Tibial artery (tissue), 4 donors: ENCODE measurements at places on chromosomes 1 and 21.
A peak's percentile ranks its signal among the peaks of the same experiment; 100 is the strongest.

DNA sequence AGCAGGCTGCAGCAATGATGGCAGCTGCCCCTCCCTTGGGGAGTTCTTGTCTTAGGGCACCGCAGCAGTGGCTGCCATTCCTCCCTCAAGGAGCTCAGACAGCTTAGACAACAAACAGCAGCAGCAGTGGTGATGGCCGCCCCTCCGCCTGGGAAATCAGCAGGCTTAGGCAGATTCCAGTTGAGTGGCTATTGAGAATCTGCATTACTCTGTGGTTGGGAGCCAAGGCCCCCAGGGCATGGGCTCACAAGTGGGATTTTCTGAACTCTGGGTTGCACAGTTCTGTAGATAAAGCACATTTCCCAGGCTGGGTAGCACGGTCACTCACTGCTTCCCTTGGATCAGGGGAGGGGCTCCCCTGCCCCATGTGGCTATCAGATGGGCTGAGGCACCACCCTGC lies 1280.7 kb upstream of the TMPRSS15 start:
- no peak for DNase-seq
- H3K36me3 ChIP-seq = no peaks in the 10 kb centered on the region
- no peaks in the 10 kb centered on the region for H3K27me3 ChIP-seq
- no peak overlapping the region for H3K27ac ChIP-seq
- H3K4me1 ChIP-seq = no peaks in the 10 kb centered on the region

- H3K4me3 ChIP-seq = no peak overlapping the region
- H3K27me3 ChIP-seq = no peaks in the 10 kb centered on the region
- peak; percentile 67 for DNase-seq
- no peak overlapping the region for H3K27ac ChIP-seq
- H3K36me3 ChIP-seq = no peaks in the 10 kb centered on the region
Observed at GRCh38 chr1:231629132-231629531, 2.5 kb downstream of the DISC1 start.

DNA sequence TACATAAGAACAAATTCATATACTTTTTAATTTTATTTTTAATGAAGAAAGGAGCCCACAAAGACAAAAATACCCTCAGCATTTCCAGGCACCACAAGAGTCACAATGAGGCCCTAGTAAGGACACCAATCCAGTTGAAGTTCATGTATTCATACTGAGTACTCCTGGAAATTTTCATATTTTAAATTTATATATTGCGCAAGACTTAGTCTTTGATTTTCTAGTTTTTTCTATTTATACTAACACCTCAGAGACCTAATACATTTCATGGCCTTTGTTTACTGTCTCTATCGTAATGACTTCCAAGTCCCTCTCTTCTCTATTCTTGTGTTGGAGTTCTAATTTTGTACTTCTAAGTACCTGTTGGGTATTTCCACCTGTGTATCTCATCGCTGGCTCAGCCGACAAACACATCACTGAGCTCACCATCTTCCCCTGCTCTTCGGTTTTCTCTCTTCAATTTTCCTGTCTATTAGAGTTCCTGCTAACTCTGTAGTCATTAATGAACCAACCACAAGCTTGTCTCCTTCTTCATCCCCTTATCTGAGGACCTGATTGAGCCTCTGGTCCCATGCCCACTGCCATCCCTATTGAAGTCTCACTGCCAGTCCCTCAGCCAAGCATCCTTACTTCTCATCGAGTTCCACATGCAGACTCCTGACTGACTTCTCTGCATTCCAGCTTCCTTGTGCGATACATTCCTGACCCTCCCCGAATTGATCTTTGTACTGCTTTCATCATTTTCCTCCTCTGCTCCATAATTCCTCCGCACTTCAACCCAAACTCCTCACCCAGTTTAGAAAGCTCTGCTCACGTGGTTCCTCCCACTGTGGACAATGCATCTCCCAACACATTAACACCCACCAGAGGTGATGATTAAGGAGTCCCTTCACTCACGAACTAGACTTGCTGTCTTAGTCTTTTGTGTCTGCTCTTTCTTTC lies 17.3 kb upstream of the IRF2BP2 start:
- no peak for DNase-seq
- no peaks in the 10 kb centered on the region for H3K27me3 ChIP-seq
- no peak overlapping the region for H3K27ac ChIP-seq
- no peaks in the 10 kb centered on the region for H3K4me1 ChIP-seq
- H3K4me3 ChIP-seq = no peak overlapping the region

DNA sequence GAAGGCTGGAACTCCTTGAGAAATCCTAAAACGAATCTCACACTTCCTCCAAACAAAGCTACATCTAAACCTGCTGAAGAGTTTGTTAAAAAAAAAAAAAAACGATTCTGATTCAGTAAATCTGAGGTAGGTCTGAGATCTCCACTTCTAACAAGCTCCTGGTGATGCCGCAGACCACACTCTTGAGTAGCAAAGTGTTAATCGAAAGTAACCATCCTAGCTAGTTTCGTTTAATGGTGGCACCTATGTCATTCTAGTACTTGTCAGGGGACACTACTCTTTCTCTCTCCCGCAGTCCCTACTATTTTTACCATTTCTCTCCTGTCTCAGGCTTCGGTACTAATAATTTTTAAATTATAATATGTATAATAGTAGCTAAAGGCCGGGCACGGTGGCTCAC lies 2.1 kb downstream of the CLCC1 start:
- no peaks in the 10 kb centered on the region for H3K27me3 ChIP-seq
- DNase-seq = no peak
- H3K36me3 ChIP-seq = no peaks in the 10 kb centered on the region

GRCh38 chr1:61583703-61584102 lies 141.2 kb downstream of the TM2D1 start:
- no peak overlapping the region for H3K27ac ChIP-seq
- no peaks in the 10 kb centered on the region for H3K36me3 ChIP-seq
- H3K4me3 ChIP-seq = no peak overlapping the region
- no peak for DNase-seq
- H3K4me1 ChIP-seq = no peaks in the 10 kb centered on the region

DNA sequence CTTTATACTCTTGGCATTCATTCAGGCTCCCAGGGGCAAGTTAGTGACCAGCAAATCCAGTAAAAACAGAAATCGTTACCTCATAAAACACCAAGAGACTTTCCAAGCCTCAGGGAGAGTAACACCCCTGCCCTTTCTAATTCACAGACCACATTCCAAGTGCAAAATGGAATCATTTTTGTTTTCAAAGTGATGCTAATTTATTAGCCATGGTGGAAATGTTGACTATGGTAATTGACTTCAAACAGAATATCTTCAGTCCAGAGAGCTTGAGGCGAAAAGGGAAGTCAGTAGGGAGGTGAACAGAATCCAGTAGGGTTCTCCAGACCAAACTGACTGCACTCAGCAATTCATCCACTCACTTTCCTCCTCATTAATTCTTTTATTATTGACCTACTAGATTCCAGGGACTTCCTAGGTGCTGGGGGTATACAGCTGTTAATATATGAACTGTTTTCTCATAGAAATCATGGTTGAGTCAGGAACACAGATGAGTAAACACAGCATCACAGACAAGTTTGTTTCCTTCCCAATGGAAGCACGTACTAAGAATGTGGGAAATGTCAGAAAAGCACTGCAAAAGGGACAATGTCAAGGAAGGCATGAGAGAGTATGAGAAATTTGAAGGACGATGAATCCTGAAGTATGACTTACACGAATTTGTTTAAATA lies 388.5 kb upstream of the C1orf87 start:
- H3K27ac ChIP-seq = no peak overlapping the region
- H3K4me3 ChIP-seq = no peak overlapping the region
- no peaks in the 10 kb centered on the region for H3K36me3 ChIP-seq

GRCh38 chr1:56515898-56516538 lies 63.3 kb downstream of the PLPP3 start:
- no peak for DNase-seq
- H3K4me3 ChIP-seq = no peak overlapping the region
- H3K4me1 ChIP-seq = peaks cover 9% of the 10 kb centered on the region
- H3K36me3 ChIP-seq = peaks cover 72% of the 10 kb centered on the region

- no peak overlapping the region for H3K27ac ChIP-seq
- no peaks in the 10 kb centered on the region for H3K27me3 ChIP-seq
- H3K36me3 ChIP-seq = no peaks in the 10 kb centered on the region
- H3K4me3 ChIP-seq = no peak overlapping the region
Observed at GRCh38 chr1:80217377-80217986, 1211.0 kb upstream of the ADGRL4 start.

- DNase-seq = no peak
- H3K27me3 ChIP-seq = no peaks in the 10 kb centered on the region
- no peak overlapping the region for H3K4me3 ChIP-seq
- no peaks in the 10 kb centered on the region for H3K36me3 ChIP-seq
- no peak overlapping the region for H3K27ac ChIP-seq
Observed at GRCh38 chr1:195516036-195516435, 1092.2 kb downstream of the KCNT2 start.

GRCh38 chr1:77825131-77825709 lies 45.8 kb downstream of the MIGA1 start:
- no peaks in the 10 kb centered on the region for H3K27me3 ChIP-seq
- no peak for DNase-seq
- no peaks in the 10 kb centered on the region for H3K4me1 ChIP-seq
- no peak overlapping the region for H3K4me3 ChIP-seq

GRCh38 chr21:45539046-45539795 lies 3.0 kb downstream of the SLC19A1 start:
- H3K36me3 ChIP-seq = no peaks in the 10 kb centered on the region
- no peaks in the 10 kb centered on the region for H3K27me3 ChIP-seq
- peak; percentile 18 for DNase-seq

DNA sequence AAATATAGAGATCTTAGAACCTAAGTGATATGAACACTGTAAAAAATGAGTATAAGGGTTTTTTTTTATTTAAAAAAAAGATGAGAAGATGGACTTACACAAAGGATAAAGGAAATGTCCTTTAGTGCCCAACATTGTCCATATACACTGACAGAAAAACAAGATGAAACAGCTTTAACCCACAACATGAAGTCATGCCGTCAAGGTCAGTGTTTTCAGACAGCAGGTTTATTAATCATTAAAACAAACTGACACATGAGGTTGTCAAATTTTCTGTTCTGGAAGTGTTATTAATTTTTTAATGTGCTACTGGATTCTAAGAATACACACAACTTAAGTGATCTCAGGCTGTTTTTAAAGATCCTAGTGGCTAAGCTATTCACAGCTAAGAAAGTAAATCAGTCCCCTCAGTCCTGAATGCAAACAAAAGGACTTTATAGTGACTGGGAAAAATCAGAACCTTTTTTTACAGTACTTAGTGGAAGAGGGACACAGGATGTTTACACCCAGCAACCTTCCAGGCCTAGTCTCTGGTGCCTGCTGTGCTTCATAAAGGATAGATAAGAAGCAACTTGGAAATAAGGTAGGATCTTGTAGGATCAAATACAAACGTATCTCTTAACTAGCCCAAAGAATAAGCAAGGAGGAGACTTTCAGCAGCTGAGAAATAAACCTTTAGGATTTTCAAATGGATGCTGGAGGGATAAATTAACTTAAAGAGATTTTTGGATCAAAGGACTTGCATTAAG lies 21.9 kb upstream of the PKN2 start:
- H3K36me3 ChIP-seq = no peaks in the 10 kb centered on the region
- no peak for DNase-seq
- H3K27ac ChIP-seq = no peak overlapping the region
- H3K4me1 ChIP-seq = no peaks in the 10 kb centered on the region
- H3K4me3 ChIP-seq = no peak overlapping the region
- peaks cover under 1% of the 10 kb centered on the region for H3K27me3 ChIP-seq

GRCh38 chr1:204882479-204882878 lies 11.8 kb downstream of the NFASC start:
- no peaks in the 10 kb centered on the region for H3K36me3 ChIP-seq
- no peaks in the 10 kb centered on the region for H3K27me3 ChIP-seq
- H3K4me1 ChIP-seq = peaks cover 49% of the 10 kb centered on the region
- no peak overlapping the region for H3K27ac ChIP-seq

- no peak overlapping the region for H3K4me3 ChIP-seq
- no peaks in the 10 kb centered on the region for H3K36me3 ChIP-seq
- DNase-seq = no peak
- H3K27ac ChIP-seq = no peak overlapping the region
- H3K4me1 ChIP-seq = peaks cover 10% of the 10 kb centered on the region
Observed at GRCh38 chr1:175390522-175391254, 198.1 kb upstream of the KIAA0040 start.

DNA sequence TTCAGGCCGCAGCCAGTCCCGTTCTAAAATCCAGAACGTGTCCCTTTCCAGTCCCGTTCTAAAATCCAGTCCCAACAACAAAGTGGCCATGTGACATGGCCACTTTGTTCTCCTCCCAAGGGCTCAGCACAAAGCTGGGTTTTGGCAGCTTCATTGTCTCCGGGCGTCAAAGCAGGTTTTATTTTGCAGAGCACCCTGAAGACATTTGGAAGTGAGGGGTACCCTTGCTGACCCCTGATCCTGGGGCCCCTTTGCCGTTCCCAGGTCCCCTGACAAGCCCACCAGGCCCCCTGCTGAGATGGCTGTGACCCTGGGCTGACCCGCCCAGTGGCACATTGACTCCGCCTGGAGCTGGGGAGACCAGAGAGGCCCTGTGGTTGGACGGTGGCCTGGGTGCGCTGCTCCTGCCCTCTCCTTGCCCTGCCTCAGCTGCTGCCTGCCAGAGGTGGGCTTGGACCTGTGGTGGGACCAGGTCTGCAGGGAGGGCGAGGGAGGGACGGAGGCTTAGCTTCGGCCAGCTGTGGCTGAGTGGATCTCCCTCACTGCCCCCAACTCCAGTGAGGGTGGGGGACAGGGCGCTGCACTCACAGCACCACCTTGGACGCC lies 4.3 kb downstream of the PFKL start:
- H3K4me3 ChIP-seq = no peak overlapping the region
- no peak for DNase-seq
- no peak overlapping the region for H3K27ac ChIP-seq
- no peaks in the 10 kb centered on the region for H3K27me3 ChIP-seq
- H3K36me3 ChIP-seq = peaks cover 11% of the 10 kb centered on the region

DNA sequence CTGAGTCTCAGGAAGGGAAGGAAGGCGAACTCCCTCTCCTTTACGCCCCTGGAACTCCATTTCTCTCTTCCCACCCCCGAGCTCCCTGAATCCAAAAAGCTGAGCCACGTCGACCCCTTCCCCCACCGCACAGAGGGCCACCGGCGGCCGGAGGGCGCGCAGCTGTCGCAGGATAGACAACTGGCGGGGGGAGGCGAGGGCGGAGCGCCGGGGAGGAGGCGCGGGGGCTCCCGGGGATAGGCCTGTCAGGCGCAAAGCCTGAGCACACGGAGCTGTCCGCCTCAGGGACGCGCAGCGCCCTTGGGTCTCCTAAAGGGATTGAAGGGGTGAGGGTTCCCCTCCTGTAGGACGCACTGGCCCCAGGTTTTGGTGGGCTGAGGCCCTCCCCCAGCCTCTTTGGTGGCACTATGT lies 752 bp upstream of the ACTA1 start:
- no peak overlapping the region for H3K27ac ChIP-seq
- DNase-seq = no peak
- no peaks in the 10 kb centered on the region for H3K27me3 ChIP-seq
- H3K4me1 ChIP-seq = peaks cover 47% of the 10 kb centered on the region

DNA sequence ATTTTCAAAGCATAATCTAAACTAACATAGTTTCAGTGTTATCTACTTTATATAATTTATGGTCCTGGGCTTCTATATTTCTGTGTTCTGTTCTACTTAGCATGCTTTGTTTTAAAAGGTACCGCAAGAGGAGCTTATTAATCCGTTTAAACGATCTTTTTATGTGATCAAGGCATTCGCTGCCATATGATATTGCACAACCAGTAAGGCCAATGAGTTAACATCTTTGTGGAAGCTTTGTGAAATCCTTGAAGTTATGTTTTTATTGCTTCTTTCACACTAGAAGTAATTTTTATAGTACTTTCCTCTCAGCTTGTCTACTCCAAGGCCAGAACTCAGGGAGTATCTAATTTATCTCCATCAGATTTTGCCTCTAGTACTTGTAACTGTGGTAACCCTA lies 8.9 kb downstream of the LRRC8C start:
- H3K4me1 ChIP-seq = no peaks in the 10 kb centered on the region
- no peaks in the 10 kb centered on the region for H3K36me3 ChIP-seq
- H3K4me3 ChIP-seq = no peak overlapping the region
- H3K27me3 ChIP-seq = no peaks in the 10 kb centered on the region
- no peak overlapping the region for H3K27ac ChIP-seq
